ENCODE measurements at places on chromosomes 6 and 20.

DNA sequence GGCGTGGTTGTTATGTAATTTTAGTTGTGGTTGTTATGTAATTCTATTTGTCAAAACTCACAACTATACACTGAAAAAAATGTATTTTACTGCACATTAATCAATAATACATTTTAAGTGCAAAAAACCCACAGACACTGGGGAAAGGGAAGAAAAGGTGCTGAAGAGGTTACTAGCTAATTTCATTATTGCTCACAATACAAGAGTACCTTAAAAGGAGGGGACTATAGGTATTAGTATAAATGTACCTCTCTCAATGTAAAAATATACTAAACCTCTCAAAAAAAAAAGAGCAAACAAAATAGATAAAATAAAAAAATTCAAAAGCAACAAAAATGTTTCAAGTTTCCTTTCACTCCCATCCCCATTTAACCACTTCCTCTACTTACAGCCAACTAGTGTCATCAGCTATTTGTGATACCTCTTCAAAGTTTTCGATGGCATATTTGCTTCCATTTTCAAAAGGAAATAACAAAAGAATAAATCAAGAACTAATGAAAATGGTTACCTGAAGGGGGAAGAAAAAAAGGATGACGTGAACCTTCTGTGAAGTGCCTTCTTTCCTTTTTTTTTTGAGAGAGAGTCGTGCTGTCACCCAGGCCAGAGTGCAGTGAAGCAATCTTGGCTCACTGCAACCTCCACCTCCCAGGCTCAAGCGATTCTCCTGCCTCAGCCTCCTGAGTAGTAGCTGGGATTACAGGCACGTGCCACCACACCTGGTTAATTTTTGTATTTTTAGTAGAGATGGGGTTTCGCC is 30.2 kb downstream of the RANBP9 start:
- DNase-seq, result no peak

- no peak for DNase-seq
Observed at GRCh38 chr6:53014063-53014462, 19.0 kb upstream of the GSTA4 start.

DNA sequence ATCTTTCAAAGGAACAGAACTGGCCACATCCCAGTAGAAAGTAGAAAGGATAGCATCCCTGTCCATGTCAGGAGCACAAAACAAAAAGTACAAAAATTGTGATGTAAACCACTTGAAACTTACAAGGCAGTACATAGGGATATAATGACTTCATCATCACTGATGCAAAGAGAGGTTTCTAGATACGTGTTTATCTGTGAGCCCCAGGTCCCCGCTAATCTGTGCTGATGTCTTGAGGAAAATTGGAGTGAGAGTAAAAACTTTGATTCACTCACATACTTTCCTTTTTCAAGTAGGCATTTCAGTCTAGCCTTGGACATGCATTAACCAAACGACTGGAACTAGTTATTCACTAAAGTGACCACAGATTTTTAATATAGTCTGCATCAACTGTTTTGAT is 216.7 kb upstream of the QKI start:
- no peak for DNase-seq

- no peak for DNase-seq
Observed at GRCh38 chr20:58251979-58252591, 23.6 kb upstream of the ANKRD60 start.

DNA sequence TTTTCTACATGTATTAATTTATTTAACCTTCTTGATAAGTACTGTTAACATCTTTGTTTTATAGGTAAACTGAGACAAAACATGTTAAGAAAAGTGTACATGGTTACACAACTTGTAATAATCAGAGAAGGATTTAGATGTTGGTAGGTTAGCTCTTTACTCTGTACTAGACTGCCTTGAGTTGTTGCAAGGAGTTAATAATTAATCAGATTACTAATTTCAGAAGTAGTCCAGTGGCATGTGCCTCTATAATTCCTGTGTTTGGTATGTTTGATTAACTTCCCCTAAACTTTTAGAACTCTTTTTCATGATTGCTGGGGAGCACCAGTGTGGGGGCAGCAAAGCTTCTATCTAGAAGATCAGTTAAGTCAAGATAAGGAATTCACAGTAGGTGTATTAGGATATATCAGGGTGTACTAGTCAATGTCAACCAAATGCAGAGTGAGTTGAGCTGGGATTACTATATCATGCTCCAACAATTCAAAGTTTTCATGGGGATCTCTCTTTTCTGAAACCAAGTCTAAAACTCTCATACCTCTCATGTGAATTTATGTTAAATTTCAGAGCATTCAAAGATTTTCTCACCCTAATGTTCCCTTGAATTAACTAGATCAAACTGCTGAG is 129.7 kb upstream of the AHI1 start:
- no peak for DNase-seq

DNA sequence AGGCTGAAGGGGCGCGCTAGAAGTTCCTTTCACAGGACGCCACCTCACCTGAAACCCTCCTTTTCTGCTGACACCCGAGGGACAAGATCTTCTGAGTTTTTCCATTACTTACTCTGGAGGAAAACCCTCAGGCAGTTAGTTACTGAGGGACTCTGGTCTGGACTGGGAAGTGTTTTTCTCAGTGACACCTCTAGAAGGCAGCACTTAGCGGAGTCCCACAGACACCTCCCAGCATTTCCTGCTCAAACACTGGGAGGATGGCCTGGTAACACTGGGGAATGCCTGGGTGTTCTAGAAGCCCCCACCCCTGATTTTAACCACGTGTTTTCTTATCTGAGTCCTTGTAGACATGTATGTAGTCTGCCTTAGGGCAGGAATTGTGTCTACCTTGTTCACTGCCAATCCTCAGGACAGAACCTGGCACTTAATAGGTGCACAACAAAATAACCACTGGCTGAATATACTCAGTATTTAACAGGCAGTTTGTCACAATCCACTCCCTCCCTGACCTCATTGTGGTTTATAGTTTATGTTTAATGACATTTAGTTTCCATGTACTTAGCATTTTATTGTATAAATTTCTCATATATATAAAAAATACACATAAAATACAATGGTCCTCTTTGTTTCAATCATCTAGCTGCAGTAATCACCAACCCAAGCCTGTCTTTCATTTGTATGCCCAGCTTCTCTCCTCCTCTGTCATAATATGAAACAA is 4.8 kb downstream of the GSTA3 start:
- DNase-seq, result no peak

GRCh38 chr6:126094411-126094810 is 108.1 kb downstream of the TRMT11 start:
- no peak for DNase-seq

- DNase-seq, result no peak
Observed at GRCh38 chr20:48526936-48527335, 300.9 kb downstream of the PREX1 start.

- DNase-seq, result no peak
Observed at GRCh38 chr6:154127657-154128056, 88.6 kb downstream of the OPRM1 start.

DNA sequence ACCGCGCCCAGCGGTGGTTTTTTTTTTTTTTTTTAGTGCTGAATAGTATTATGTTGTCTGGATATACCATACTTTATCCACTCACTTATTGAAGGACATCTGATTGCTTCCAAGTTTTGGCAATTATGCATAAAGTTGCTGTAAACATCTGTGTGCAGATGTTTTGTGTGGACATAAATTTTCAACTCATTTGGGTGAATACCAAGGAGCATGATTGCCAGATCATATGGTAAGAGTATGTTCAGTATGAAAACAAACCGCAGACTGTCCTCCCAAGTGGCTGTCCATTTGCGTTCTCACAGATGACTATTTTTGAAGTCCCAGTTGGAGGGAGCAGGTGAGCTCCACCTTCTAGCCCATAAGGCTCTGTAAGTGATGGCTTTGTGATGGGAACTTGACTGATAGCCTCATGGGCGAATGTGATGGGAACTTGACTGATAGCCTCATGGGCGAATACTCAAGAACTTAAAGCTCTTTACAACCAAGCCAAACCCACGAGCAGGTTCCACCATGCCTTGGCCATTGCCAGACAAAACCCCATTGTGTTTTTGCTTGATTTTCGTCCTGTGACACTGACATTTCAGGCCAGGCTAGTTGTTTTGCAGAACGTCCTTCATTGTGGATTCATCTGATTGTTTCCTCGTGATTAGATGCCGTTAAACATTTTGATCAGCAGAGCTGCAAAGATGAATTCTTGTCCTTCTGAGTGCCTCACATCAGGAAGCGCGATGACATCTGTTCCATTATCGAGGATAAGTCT is 51.0 kb downstream of the ZBTB2 start:
- DNase-seq, result no peak

- no peak for DNase-seq
Observed at GRCh38 chr6:168528474-168529095, 87.6 kb downstream of the SMOC2 start.

DNA sequence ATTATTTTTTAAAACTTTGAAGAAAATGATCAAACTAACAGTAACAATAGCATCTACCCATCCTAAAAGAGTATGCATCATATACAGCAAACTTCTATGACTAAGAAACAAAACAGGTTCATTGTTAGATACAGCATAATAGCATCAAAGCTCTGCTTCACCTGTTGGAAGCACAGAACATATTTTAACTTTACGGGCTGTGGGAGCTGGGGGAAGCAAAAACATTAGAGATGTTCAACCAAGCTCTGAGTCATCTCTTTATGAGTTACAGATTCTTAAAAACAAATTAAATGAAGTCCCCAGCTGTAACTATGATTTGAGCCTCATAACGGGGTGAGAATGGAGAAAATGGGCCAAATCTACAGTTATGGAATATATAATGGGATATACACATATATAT is 63.4 kb downstream of the SYNE1 start:
- DNase-seq, result no peak

GRCh38 chr6:70763754-70764510 is 96.2 kb downstream of the SMAP1 start:
- no peak for DNase-seq

- no peak for DNase-seq
Observed at GRCh38 chr6:54419885-54420284, 111.6 kb downstream of the TINAG start.

- no peak for DNase-seq
Observed at GRCh38 chr6:148628251-148628650, 118.6 kb upstream of the UST start.

DNA sequence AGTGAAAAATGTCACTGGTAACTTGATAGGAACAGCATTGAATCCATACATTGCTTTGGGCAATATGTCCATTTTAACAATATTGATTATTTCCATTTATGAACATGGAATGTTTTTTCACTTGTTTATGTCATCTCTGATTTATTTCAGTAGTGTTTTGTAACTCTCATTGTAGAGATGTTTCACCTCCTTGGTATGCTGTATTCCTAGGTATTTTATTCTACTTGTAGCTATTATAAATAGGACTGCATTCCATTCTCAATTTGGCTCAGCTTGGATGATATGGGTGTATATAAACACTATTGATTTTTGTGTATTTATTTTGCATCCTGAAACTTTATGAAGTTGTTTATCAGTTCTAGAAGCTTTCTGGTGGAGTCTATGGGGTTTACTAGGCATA is 730.3 kb downstream of the DOK5 start:
- DNase-seq, result no peak

- DNase-seq, result no peak
Observed at GRCh38 chr6:47483853-47484546, 6.4 kb downstream of the CD2AP start.

GRCh38 chr6:79313254-79313653 is 78.8 kb upstream of the HMGN3 start:
- no peak for DNase-seq

DNA sequence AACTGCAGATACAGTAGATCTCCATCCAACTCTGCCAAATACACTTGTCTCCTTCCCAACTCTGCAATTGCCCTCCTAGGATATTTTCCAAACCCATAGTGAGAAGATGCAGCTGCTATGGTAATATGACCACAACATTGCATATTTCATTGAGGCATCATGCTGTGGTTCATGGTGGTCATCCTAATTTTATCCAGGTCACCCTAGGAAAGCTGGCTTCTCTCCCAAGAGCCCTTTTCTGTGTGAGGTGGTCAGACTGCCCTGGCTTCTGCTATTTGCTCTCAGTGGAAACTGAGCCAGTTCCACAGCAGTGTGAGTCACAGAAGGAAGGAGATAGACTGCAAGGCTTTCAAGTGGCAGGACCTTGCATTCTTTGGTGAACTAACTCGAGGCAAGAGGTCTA is 5.5 kb downstream of the OGFRL1 start:
- no peak for DNase-seq

DNA sequence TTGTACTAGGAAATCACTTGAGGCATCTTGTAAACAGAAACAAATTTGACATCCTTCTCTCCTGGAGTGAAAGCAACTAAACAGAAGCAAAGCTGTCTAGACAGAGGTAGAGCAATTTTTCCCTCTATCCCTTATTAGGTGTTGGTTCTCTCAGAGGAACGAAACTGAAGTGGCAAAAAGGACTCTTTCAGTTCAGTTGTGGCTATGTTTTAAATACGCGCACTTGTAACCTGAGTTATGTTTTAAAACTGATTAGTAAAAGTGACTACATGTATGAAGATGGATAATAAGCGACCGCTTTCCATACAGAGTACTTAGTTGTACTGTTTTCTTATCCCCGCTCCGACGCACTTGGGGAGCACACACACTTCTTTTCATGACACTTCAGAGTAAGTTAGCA is 551.0 kb downstream of the PHF3 start:
- no peak for DNase-seq

GRCh38 chr20:63635431-63636141 is 8.7 kb upstream of the GMEB2 start:
- no peak for DNase-seq

DNA sequence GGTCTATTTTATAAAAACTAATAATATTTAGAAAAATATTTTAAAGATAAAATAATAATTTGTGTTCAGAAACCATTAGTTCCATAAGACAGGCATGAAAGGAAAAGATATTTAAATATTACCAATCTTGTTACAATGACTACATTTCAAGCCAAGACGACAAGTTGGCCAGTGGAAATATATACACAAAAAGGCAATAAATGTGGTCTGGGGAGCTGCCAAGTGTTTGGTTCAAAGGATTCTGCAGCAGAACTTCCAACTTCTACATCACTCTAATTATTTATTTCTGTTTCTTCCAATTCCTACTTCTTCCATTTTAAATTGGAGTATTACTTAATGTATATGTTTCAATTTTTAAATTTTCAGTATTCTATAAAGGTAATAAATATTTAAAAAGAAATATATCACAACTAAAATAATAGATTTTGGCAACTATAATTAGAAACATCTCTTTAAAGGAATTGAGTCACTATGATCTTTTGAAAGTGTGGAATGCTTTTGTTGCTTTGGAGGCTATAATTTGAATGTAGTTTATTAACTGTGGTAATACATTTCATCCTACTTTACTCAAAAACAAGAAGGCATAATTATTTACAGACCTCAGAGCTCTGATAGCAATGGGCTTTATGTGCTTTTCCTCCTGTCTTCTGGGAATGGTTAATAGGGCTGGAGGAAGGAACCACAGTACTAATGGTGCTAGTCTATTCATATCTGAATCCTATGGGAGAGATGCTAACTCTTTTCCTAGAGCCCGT is 129.7 kb upstream of the FAM184A start:
- DNase-seq, result no peak

GRCh38 chr6:89975366-89975765 is 81.1 kb downstream of the GJA10 start:
- DNase-seq, result no peak

DNA sequence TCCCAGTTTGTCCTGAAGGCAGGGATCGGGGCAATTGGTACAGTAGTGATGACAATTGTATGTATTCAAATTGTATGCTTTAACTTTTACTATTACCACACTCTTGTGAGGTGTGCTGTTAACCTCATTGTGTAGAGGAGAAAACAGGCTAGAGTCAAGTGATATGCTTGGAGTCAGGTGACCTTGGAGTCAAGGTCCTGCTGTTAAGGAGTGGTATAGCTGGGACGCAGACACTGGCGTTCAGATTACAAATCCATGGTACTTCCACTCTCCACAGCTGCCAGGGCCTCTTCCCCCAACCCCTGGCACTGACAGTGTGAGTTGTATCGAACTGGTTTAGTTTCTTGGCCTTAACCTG is 10.5 kb downstream of the CNPY3 start:
- no peak for DNase-seq
